M059J (cell line): ENCODE measurements at places on chromosomes 7 and 10.

DNA sequence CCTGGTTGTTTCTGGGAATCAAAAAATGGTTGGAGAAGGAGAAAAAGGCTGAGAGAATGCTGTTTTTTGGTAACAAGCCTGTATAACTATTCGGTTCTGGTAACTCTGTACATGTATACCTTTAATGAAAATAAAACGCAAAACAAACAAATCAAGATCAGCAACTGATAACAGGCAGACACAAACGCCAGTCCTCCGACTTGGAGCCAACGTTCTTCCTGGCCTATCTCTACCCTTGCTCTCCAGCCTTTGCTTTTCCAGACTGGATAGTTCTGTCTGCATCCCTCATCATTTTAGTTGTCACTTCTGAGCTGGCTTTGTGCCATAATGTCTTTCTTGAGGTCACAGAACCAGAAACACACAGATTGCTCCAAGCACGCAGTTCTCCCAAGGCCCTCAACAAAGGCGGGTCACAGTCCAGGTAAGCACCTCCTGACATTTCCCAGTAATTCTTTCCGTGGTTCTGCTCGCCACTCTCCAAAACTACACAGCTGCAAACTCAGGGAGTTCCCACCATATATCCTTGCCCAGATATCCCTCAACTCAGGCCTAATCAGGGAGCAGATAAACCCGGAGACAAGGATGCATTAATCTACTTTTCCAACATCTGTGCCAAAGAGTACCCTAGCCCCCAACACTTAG lies 20.2 kb downstream of the HIP1 start:
- no peak for DNase-seq

DNA sequence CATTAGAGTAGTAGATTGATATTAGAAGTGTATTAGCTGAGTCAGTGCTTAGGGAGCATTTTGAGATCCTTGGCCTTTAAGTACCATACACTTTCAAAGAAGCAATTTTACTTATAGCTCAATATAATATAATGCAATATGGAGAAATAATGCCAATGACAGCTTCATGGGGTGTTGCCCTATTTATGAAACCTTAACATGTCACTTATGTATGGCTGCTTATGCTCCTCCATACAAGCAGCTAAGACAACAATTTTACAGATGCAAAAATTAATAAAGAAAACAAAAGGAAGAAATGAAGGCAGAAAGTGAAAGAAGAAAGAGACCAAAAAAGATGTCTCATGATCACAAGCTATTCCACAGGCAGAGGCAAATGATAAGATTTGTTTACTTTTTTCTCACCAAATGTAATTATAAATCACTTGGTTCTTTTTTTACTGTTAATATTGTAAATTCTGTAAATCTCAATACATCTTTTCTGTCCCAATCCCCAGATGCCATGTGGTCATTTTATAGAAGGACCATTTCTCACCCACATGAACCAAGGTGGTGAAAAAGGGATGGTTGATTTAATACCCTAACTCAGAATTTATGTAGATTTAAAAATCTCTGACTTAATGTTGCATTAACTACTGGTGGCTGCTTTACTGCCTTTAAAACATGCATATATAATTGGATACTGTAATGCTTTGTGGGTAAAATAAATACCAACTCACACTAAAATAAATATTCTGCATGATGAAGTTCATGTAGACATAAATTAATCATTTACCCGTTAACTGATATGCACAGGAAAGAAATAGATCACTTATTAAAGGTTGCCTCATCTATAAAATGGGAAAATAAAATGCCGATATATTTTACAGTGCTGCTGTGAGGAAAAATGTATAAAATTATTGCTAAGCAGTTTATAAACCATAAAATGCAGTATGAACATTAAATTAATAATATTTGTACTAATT lies 33.5 kb upstream of the RHOBTB1 start:
- no peak for DNase-seq

DNA sequence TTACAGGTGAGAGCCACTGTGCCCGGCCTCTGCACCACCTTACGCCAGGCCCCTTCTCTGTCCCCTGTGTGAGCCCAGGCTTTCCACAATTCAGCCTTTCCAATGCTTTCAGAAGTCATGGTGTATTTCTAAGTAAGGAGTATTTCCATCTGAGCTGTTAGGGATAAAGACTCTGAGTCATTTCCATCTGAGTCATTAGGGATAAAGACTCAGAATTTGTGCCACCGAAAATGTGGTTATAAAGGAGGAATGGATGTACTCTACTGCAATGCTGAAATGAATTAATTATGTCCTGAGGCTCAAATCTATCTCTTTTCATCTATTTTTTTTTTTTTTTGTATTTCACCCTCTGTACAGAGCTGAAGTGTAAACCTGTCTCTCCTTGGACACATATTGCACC lies 84.0 kb downstream of the GATA3 start:
- DNase-seq = peak; percentile 87

- DNase-seq = peak; percentile 44
These were observed 41.1 kb downstream of the SUGCT start for GRCh38 chr7:40175725-40176510.

GRCh38 chr10:107091126-107091525 lies 73.4 kb downstream of the SORCS1 start:
- DNase-seq = no peak

DNA sequence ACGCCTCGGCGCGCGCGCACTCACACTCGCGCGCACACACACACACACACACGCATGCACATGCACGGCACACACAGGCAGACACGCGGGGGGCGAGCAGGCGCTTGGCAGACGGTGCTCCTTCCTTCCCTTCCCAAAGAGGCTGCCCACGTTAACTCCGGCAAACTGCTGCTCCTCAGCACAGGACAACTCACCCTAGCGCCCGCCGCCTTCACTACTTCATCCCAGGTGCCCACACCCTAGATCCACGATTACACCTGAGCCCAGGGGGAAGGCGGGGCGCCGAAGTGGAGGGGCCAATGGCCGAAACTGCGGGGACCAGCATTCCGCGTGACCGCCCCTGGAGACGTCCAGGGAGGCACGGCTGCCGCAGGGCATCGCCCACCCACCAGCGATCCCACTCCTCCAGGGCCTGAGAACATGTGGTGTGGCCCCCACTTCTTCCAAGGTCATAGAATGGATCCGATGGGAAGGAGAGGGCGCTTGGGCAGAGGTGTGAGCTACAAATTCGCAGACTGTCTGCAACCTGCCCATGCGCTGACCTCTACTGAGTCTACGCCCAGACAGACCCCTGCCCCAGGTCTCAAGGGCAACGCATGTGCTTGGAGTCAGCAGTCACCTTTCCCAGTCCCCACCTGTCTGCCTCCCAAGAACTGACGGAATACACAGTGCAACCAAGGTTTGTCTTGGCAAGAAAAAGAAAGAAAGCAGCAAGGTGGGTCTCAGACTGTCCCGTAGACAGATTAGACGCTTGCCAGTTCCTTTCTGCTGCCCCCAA lies 74.6 kb downstream of the CALN1 start:
- DNase-seq = no peak

GRCh38 chr7:7707806-7708205 lies 10.6 kb downstream of the RPA3 start:
- DNase-seq = peak; percentile 51

- no peak for DNase-seq
These were observed 8.5 kb upstream of the RSBN1L start for GRCh38 chr7:77687747-77688144.

GRCh38 chr7:81598951-81599350 lies 170.9 kb downstream of the HGF start:
- no peak for DNase-seq

GRCh38 chr10:26243351-26243720 lies 26.8 kb downstream of the GAD2 start:
- no peak for DNase-seq

DNA sequence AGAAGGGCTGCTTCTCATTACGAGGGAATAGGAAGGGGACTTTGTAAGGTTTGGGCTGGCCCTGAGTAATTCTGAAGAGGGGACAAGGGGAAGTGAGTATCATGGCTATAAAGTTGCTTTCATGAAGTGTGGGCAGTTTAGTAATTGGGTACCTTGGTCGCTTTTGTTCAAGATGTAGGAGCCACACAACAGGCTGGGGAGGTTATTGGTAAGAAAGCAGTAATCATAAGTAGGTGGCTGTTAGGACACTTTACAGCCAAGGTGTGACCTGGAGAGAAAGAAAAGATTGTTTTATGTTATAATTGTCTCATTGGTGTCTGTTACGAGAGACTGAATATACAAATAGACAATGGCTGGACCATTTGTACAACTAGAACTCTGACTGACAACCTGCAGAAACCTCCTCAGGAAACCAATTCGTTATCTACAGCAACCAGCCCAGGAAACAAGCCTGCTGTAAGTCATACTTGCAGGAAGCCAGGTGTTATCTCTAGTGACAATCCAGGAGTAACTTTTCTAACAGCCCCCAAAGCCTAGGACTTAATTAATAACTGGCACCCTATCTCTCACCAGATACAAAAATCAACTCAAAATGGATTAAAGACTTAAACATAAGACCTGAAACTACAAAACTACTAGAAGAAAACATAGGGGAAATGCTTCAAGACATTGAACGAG lies 5.0 kb upstream of the CCM2 start:
- DNase-seq = no peak

GRCh38 chr10:129646973-129647372 lies 179.9 kb downstream of the MGMT start:
- no peak for DNase-seq

GRCh38 chr10:103899312-103899711 lies 18.7 kb downstream of the STN1 start:
- no peak for DNase-seq

DNA sequence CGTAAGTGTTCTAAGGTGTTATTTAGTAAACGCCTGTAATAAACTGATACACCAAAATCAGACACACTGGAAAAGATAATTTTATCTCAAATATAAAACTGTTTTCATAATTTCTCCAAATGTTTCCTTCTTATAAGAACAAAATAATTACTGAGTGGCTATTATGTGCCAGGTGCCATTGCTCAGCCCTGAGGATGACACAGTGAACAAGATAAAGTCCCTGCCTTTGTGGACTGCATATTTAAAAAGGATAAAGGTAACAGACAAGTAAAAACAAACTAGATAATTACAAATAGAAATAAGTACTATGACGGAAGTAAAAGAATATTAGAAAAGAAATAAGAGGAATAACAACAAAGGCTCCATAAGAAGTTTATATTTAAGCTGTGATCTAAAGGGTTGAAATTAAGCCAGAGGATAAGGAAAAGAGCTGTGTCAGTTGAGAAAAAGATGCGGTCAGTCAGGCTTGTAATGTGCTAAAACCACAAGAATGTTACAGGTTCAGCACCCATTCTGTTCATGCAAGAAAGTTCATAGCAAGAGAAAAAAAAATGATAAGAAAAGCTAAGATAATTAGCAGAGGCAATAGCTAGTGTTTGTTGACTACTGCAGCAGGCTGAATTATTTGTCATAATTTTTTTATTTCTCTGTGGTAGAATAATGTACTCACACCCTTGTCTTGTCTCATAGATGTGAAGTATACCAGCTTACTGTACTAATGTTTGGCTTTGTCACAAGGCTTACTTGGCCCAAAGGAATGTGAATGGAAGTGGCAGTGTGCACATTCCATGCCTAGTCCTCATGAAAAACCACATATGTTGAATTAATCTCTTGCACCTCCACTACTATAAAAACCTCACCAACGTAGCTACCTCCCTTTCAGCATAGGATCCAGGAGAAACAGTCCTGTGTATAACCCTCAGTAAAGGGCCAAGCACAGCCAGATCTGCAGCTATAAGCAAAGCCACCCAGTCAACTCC lies 75.1 kb downstream of the CRPPA start:
- peak; percentile 97 for DNase-seq

- DNase-seq = no peak
These were observed 1.5 kb downstream of the PVRIG start for GRCh38 chr7:100221231-100221718.

GRCh38 chr7:96349572-96349971 lies 27.7 kb upstream of the SLC25A13 start:
- no peak for DNase-seq
